DMS79 treated with DMSO at 0.1 percent for 48 hours (cell line): ENCODE measurements at places on chromosomes 5 and 9.

DNA sequence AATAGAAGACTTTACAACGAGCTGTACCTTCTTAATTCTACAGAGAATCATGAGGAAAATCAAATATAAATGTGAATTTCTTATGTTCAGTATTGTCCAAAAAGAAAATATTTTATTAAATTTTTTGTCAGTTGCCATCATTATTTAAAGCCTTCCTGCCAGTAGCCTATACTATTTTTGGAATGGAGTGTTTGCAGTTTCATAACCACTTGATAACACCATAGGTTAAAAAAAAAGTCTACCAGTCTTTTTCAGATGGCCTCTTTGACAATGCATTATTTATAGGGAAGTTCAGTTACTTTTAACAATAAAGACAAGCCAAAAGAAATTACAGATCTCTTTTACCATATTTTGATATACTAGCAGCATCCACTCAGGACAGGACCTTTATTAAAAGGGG lies 80.3 kb upstream of the CCDC152 start:
- no peak for DNase-seq

DNA sequence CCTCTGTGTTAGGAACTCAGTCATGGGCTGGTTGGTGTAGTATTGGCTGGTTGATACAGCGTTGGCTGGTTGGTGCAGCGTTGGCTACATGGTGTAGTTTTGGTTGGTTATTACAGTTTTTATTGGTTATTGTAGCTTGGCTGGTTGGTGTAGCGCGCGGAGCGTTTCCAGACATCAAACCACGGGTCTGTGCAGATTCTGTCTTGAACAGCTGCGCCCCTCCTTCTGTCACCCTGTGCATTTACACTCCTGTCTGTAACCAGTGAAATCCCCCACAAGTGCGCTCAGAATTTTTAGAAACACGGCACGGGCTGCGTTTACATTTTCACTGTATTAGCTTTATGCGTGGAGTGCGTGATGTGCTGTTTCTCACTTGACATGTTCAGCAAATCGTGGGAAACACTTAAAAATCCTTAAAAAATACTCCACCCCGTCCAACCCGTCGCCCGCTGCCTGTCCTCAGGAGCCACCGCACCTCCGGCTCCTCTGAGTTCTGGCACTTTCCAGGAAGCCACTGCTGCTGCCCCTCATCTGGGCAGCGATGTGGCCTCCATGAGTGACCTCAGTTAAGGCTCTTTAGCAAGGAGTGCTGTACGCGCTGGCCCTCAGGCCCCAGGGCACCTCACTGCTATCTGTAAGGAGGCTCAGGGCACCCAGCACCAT lies 20.8 kb downstream of the NKD2 start:
- no peak for DNase-seq

- no peak for DNase-seq
Measured at GRCh38 chr9:7439355-7439995, 360.1 kb downstream of the DMAC1 start.

DNA sequence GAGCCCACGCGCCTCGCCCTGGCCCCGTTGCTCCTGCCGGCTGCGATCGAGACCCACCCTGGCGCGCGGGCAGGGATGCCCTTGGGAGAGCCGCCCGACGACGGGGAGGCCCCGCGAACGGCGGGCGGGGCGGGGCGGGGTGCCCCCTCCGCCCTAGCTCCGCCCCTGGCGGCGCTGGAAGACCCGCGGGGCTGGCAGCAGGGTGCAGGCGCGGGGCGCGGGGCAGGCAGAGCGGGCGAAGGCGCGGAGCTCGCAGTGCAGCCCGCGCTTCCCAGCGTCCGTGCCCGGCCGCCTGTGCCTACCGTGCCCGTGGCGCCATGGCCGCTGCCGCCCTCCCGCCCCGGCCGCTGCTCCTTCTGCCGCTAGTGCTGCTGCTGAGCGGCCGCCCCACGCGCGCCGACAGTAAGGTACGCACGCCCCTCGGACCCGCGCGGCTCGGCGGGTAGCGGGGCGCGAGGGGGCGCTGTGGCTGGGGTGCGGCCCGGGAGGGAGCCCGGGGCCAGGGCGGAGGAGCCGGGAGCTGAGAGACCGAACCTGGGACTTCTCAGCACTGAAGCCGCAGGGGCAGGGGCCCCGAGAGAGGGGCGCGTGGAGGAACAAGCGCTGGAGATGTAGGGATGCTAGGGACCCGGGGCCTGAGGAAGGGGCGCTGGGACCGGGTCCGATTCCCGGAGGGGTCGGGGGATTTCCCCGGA lies at the start of gene OLFML2A:
Gene OLFML2A (plus strand): TSS at position 180 of the 695 bp plus-strand sequence. CDS start 138 bp downstream, at position 318.
- peak; percentile 9 for DNase-seq

DNA sequence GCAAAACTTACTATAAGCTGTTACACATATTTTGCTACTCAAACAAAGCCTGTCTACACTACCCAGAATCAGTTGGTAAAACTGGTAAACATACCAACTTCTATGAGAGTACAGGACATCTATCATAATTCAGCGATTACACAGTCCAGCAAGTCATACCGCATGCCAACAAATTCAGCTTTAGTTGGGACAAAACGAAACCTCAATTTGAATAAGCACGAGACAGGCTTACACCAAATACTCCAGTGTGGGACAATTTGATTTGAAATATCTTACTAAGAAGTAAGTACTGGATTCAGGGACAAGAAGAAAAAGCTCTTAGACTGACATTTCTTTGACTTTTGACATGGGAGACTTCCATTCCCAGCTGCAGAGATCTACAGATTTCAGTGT lies 2.0 kb downstream of the NRG2 start:
- no peak for DNase-seq

- no peak for DNase-seq
Measured at GRCh38 chr5:133713751-133714150, 101.4 kb upstream of the FSTL4 start.

GRCh38 chr5:160054831-160055230 lies 45.9 kb downstream of the TTC1 start:
- no peak for DNase-seq

DNA sequence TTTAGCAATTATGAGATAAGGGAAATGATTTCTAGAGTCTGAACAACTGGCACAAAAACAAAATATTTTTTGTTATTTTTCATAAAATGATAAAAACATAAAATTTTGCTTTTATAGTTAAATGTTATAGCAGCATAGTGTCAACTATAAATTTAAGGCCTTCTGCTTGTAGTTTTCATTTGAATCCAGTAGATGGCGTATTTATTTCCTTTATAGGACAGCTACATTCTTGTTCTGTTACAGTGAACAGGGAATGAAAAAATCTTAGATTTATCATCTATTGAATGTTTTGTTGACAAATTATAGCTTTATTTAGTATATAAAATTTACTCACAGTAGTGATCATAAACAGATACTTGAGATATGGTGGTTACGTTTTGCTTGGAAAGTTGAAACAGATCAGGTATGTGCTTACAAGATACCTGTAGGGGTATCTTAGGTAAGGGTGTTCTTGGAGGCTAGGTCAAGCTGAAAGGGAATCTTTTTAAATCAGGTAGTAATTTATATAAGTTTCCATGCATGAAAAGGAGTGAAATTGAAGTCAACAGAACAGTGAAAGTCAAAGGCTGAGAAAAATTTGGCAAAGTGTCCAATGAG lies 239.3 kb upstream of the GRIN3A start:
- no peak for DNase-seq

GRCh38 chr9:120630333-120630732 lies 50.4 kb upstream of the CDK5RAP2 start:
- DNase-seq, result no peak

DNA sequence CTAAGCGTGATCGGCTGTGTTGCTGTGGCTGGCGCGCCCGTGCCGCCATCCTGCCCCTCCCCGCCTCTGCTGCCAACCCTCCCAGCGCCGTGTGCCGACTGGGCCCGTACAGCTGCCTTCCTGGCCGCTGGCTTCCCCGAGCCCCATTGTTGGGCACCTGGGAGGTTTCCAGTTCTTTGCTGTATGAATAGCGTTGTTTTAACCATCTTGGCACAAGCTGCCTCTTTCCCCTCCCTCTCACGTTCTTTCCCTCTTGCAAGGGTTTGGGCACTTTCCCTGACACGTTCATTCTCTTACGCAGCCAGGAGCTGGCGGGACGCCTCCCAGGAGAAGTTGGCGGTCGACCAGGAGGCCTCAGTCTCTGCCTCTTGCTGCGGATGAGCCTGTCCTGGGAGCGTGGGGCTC lies 43.1 kb upstream of the RXRA start:
- DNase-seq, result peak; percentile 63

- no peak for DNase-seq
Measured at GRCh38 chr5:104913841-104914281, 1351.3 kb upstream of the NUDT12 start.

GRCh38 chr5:41708604-41708940 lies 161.7 kb downstream of the OXCT1 start:
- no peak for DNase-seq

DNA sequence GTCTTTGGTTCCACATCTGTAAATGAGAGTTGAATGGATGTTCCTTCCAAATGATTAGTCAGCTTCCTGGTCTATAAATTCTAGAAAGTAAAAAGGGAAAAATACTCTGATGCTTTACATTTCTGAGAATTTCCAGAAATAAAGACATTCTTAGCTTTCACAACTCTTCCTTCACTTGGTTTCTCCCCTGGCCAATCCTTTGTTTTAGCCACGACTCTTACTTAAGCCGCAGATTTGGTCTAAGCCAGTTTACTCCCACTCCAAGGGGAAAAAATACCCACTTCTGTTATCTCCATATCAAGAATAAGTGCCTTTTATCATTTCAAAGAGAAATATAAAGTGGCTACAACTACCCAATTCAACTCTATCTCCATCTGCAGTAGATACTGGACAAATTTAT lies 29.7 kb downstream of the PWWP2A start:
- no peak for DNase-seq

DNA sequence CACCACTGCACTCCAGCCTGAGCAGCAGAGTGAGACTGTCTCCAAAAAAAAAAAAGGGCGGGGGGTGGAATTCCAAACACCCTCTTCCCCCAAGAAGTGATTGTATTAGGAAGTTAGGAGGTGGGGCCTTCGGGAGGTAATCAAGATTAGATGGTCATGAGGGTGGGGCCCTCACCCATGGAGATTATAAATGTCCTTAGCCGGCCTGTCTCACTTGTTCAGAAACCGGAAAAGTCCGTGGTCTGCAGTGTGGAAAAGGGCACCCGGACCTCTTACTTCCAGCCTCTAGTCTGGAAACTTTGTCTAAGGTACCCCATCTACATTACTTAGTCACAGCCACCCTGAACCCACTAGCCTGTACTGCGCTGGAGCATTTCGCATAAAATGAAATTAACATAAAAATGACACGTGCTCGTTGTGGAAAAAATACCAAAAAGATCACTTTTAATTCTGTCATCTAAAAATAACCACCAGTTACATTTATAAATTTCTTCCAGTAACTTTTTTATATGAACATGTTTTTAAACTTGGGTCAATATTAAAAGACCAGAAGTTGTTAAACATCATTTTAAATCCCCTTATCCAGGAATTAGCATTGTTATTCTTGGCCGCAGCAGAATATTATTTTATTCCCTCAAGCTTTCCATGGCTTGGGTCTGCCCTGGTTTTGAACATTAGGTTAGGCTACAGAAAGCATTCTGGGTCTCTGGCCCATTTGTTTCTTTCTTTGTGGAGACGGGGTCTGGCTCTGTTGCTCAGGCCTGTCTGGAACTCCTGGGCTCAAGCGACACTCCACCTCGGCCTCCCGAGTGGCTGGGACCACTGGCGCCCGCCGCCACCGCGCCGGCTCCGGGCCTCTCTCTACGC lies 1.2 kb upstream of the CKS2 start:
- no peak for DNase-seq

- DNase-seq, result no peak
Measured at GRCh38 chr9:85310573-85310972, 431.2 kb downstream of the AGTPBP1 start.

DNA sequence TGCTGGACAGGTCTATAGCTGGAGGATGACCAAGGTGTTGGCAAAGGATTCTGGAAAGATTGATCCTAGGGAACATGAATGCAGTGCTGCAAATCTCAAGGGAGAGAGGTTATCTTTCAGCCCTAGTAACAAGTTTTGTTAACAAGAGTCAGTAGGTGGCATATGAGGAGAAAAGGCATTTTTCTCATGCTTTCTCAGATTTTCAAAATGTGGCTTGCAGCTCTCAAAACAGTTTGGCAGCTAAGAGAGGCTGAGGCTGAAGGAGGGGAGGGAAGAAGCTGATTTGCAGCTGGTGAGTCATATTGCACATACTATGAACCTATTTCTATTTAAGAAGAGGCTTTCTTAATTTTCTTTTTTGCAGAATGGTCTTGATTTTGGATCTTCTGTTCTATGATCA lies 64.3 kb upstream of the PCA3 start:
- no peak for DNase-seq

GRCh38 chr9:76373173-76373783 lies 20.9 kb downstream of the RFK start:
- DNase-seq, result no peak

- peak; percentile 64 for DNase-seq
Measured at GRCh38 chr9:134320126-134320867, 6.0 kb upstream of the RXRA start.

DNA sequence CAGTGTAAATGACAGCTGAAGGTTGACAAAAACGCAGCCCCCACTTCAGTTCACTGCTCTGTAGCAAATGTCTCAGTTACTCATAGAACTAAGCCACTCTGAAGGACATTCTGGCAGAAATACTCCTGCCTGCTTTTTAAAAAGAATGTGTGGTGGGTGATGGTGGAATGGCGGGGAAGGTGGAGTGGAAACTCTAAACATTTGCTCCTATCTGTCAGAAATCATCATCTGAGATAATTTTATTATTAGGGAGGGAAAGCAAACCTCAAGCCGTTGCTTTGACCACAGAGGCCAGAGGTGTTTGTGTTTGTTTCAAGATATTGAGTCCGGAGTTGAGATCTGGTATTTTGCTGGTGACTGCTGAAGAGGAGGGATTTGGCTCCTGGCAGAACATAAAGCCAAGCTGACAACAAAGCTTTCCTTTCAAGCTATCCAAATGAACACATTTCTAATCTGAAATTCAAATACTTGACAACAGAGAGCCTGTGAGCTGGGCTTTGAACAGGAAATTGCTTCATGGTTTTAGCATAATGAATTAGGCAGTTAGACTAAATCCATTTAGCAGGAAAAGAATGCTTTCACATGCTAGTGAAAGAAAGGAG lies 362.7 kb downstream of the CSNK1G3 start:
- no peak for DNase-seq
